Mucosa of descending colon (tissue), 3 donors: ENCODE measurements at places on chromosomes 3 and 15. TPM values are rescaled to one million over a fixed set of nuclear protein-coding genes. Genes with fewer than 3 reads are reported as not detected.

GRCh38 chr3:63976161-63976871 is 47.0 kb downstream of the PSMD6 start:
- no peak for DNase-seq

GRCh38 chr3:130085881-130086280 is 4.2 kb downstream of the ALG1L2 start:
- no peak for DNase-seq

- DNase-seq = no peak
Observed at GRCh38 chr15:62357431-62357830, 192.3 kb upstream of the C2CD4B start.

DNA sequence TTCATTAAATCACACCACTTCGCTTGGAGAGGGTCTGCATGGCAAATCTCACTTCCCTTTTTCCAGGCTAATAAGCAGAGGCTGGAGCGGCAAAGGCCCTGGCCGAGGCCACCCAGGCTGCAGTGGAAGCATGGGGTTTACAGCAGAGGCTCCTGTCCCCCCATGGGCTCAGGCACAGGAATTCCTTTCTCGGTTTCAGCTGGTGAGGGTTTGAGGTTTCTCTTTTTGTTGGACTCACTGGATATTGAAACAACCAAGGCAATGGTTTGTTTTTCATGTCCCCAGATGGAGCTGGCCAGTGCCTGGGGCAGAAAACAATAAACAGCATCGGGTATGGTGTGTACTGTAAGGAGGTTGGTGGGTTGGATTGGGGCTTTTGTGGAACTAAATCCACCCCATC is 175.6 kb upstream of the RASGRP1 start:
- no peak for DNase-seq

DNA sequence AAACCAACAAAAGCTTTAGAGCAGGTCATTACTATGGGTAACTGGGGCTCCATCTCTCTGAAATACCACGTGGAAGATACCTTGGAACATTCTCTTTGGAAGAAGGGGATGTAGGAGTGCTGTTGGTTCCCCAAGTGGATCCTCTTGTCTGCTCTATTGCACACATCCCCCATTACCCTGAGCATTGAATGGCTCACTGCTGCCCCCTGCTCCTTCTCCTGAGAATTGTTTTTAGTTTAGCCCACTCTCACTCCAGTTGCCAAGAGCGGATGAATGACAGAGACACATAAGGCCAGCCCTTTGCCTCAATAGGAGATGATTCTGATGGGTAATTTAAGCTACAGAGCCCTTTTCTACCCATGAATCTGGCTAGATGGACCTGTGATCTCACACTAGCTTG is 135.6 kb upstream of the SUCLG2 start:
- peak; percentile 74 for DNase-seq

Gene MRPL46
- total RNA-seq = 29.3 TPM

GRCh38 chr3:58334013-58334321 is 1.3 kb downstream of the PXK start:
- DNase-seq = no peak

- DNase-seq = no peak
Observed at GRCh38 chr15:43251871-43252250, 14.9 kb downstream of the TGM5 start.

DNA sequence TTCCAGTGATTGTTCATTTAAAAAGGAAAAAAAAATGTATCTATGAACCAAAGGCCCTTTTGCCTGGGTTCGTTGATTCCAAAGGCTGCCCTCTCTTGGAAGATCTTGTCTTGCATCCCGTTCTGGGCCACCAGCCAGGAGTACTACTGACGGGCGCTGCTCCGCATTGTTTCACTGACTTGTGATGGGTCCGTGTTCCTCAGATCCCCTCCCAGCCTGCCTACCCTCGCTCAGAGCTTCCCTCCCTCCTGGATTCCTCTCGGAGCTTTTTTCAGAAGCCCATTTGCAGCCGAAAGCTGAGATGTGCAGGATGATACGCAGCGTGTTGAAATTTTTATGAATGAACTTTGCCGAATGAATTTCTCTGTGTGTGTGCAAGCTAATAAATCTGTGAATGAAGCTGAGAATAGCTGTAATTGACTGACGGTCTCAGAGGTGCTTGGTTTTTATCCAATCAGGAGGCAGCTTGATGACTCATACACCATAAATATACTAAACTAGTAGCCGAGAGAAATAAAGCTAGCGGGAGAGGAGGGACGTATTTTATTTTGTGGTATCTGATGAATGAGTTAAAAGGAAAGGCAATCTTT is at the start of gene SHC4:
TSS of gene SHC4 (minus strand) at position 396 of the 590 bp plus-strand sequence. CDS start 904 bp downstream, outside the sequence.
- DNase-seq = peak; percentile 46

GRCh38 chr3:123335007-123335670 is 113.8 kb downstream of the ADCY5 start:
- peak; percentile 16 for DNase-seq

GRCh38 chr3:42376344-42376798 is 34.0 kb downstream of the LYZL4 start:
- no peak for DNase-seq

DNA sequence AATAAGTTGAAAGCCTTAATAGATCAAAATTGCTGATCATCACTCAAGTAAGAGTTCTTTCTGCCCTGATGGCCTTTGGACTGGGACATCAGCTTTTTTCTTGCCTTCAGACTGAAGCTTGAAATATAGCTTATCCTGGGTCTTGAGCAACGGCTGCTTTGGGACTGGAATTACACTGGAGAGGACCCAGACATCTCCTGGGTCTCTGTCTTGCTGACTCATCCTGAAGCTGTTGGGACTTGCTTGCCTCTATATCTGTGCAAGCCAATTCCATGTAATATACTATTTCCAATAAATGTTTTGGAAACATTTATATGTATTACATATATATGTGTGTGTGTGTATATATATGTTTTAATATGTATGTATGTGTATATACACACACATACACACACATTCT is 260.2 kb downstream of the PDZRN3 start:
- no peak for DNase-seq

- DNase-seq = no peak
Observed at GRCh38 chr15:95684126-95684525, 646.4 kb upstream of the NR2F2 start.

GRCh38 chr15:45544266-45545023 is 21.9 kb upstream of the SLC30A4 start:
- DNase-seq = no peak

GRCh38 chr3:115099986-115100571 is 47.0 kb downstream of the ZBTB20 start:
- peak; percentile 54 for DNase-seq

DNA sequence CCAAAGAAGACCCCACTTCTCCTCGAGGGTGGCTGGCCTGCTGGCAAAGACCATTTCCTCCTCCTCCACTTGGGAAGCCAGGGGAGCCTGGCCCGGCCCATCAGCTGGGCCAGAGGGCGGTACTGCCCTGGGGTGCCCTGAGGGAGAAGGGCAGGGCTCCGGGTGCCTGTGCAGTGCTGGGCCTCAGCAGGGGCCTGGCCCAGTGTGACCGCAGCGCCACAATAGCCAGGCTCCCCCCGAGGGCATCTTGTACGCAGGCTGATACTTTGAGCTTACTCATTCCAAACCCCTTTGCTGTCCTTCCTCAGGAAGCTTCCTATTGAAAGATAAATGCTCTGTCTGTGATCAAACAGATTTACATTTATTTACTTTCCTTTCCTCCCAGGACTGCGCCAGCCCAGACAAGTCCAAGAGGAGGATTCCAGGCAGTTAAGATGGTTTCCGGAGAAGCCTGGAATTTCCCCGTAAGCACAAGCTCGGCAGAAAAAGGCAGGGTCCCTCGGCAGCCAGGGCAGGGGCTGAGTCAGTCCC is 240.1 kb downstream of the XXYLT1 start:
- no peak for DNase-seq

- no peak for DNase-seq
Observed at GRCh38 chr15:65405791-65406423, 16.8 kb downstream of the IGDCC4 start.

DNA sequence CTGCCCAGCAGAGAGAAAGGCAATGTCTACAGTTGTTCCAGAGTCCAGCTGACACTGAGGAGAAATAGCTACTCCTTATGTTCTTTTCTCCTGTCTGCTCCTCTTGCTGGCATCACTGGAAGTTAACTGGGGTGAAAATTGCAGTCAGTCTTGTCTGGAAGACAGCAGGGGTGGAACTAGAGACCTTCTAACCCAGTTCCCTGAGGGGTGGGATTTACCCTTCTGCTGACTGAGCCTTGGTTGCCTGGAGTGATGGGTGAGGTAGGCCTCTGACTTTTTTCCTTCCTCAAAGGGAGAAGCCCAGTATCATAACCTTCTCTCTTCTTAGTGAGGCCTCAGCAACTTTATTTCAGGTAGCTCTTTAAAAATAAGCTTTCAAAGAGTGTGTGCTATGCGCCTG is 16.2 kb downstream of the ZNF609 start:
- DNase-seq = no peak

DNA sequence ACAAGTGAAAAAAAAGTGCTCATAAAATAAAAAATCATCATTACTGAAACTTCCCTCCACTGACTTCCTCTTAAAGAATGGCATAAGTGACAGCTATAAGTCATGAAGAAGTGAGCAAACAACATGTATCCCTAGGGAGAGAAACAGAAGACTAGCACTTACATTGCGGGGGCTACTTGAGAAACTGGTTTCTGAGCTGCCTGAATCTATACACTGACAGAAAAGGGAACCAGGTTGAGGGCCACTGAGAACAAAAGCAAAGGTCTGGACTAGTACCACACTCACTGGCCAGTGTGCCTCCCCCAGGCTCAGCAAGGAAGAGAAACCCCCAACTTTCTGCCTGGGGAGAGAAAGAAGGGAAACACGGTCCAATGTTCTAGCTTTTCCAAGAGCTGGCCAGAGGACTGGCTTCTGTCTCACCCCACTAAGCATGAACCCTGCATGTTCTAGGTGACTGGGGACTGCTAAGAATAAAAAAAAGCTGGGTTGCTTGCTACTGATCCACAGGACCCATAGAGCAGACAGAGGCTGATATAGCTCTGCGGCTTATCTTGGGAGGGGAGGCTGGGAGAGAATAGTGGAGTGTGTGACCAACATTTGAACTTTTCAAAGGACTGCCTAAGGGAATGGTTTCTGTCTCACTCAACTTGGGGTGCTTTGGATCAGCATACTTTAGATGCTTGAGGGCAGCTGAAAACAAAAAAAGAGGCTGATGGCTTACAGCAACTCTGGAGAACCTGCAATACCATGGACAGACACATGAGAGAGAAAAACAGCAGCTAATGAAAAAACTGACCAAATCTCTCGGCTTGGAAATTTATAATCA is 8.1 kb downstream of the RAD18 start:
- DNase-seq = no peak

Gene RBM6
- total RNA-seq = 112 TPM

DNA sequence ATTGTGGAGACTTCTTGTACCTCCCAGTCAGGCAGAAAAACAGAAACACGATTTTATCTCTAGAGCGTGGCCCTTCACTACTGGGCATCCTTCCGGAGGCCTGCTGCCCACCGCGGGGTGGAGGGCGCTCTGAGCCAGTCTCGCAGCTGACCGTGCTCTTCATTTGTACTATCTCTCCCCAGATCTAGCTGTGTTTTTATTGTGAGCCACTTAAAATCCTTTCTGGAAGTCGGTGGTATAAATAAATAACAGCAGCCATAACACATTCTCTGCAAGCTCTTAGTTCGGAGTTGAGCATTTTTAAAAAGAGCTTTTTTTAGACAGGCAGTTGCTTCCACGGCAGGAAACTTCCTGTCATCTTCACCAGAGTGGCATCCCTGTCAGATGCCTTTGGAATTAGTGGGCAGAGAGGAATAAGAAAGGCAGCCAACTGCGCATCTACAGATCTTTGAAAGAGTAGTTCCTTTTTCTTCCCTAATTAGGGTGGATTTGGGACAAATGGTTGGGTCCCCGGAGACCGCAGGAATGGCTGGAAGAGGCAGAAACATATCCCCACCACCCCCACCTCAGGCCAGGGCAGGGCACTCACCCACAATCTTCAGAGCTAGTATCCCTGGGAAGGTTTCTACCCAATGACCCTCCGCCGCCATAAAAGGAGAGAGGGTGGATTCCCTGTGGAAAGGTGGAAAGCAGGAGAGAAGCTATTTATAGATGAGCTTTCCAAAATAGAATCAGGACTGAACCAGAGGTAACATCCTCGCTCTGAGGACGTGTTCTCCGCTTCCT is 91.1 kb downstream of the TOP2B start:
- DNase-seq = no peak

GRCh38 chr15:32790352-32790999 is 72.7 kb downstream of the GREM1 start:
- no peak for DNase-seq

DNA sequence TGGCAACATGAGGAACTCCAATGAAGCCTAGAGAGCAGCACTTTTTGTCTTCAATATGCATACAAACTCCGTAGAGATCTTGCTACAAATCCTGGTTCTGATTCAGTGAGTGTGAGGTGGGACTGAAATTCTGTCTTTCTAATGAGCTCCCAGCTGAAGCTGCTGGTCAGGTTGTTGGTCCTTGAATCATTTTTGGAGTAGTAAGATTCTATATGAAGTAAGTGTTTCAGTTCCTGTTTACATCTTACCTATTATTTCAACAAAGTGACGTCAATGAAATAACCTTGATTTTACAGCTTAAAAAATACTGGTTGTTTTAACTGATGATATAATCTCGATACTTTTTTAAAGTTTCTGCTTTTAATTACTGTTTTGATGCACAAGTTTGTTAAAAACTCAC is 33.9 kb downstream of the SHQ1 start:
- DNase-seq = no peak

Gene PTPN9
- total RNA-seq = 32.0 TPM

DNA sequence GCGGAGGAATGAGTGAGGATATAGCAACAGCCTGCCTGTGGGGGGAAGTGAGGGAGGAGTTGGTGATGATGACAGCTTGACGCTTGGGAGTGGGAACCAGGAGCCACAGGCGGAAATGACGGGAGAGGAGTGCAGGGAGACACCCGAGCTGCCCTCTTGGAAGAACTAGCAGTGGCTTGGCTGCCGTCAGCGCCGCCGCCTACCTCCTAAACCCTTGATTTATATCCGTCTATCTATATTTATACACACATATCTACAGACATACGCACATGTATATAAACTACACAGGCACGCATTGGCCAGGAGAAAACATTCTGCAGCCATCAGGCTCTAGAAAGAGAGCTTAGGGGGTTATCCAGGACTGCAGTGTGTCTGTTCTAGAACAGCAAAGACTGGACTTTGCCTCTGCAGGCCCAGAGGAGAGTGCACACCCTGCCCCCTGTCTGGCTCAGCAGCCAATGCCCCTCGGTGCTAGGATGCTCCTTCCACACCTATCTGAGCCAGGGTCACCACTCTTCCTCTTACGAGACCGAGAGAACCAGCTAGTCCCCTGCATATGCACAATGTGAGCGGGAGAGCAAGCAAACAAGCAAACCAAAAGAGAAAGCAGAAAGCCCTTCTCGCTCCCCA is 45.3 kb upstream of the MAGEF1 start:
- peak; percentile 67 for DNase-seq

- no peak for DNase-seq
Observed at GRCh38 chr15:48795901-48796300, 15.0 kb downstream of the CEP152 start.

Gene MLH1
- 15.4 TPM for total RNA-seq

DNA sequence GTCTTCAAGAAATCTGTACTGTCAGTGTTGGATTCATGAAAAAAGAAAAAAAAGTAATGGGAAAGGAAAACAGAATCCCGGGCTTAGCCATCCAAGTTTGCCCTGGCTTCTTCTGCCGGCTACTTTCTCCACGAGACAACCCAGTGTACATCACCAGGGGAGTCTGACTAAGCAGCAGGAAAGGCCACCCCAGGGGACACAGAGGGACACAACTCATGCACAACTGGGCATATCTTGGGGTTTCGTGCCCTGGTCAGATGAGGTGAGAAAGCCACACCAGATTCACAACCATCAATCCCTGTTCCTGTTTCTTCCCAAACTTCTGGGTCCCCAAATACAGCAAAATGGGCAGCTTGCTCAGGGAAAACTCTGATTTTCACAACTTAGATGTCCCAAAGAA is 33.2 kb downstream of the ADAMTS17 start:
- no peak for DNase-seq

Gene SMCO1
- not detected for total RNA-seq

Gene TMEM158
- total RNA-seq = 6.1 TPM
